ENCODE measurements at places on chromosomes 2 and 18.
A peak's percentile ranks its signal among the peaks of the same experiment; 100 is the strongest.

GRCh38 chr2:11147263-11147662 lies 8.0 kb upstream of the SLC66A3 start:
- DNase-seq, result no peak

DNA sequence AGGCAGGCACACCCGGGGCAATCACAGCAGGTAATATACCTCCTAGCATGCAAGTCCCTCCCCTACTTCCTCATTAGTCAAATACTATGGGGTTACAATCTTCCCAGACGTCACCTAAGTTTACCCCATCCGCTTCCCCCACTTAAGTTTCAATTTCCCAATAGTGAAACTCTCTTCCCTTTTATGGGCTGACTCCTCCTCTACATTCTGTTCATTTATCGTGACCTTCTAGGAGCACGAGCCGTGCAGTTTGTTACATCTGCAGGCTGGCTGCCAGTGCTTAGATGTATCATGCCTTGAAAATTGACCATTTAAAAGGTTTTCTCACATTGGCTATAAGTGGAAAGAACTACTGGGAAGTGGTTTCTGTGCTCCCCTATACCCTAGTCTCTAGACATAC lies 1357.8 kb upstream of the CRIM1 start:
- no peak for DNase-seq

GRCh38 chr18:80181642-80182461 lies 65.5 kb downstream of the PARD6G start:
- DNase-seq, result no peak

DNA sequence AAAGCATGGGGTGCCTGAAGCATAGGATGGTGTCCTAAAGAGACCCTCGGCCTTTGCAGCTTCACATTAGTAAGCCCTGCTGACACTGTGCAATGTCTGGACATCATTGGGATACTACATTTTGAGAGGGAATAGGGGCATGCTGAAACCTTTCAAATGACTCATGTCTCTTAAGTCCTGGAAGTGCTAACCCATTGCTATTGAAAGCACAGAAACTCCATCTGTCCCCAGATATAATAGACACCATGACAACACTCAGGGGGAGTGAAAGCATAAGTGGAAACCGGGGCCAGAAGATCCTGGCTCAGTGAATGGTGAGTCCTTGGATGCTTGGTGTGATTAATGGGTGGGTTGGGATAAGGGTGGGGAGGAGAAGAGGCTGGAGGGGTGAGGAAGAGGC lies 595.5 kb upstream of the ID2 start:
- DNase-seq, result no peak

DNA sequence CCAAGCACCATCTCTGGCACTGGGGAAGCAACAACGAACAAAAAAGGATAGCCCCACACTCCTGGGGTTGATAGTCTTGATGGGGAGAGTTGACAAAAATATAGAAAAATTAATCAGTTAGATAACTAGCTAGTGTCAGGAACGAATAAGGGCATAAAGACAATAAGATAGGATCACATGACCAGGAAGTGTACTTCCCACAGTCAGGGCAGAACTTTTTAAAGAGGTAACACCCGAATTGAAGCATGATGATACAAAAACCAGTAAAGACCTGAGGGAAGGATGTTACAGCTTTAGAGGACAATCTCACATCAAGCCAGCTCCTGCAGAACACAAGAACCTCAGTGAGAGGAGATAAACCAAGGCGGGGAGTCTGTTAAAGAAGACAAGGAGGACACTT lies 295.4 kb upstream of the CRIM1 start:
- DNase-seq, result no peak

DNA sequence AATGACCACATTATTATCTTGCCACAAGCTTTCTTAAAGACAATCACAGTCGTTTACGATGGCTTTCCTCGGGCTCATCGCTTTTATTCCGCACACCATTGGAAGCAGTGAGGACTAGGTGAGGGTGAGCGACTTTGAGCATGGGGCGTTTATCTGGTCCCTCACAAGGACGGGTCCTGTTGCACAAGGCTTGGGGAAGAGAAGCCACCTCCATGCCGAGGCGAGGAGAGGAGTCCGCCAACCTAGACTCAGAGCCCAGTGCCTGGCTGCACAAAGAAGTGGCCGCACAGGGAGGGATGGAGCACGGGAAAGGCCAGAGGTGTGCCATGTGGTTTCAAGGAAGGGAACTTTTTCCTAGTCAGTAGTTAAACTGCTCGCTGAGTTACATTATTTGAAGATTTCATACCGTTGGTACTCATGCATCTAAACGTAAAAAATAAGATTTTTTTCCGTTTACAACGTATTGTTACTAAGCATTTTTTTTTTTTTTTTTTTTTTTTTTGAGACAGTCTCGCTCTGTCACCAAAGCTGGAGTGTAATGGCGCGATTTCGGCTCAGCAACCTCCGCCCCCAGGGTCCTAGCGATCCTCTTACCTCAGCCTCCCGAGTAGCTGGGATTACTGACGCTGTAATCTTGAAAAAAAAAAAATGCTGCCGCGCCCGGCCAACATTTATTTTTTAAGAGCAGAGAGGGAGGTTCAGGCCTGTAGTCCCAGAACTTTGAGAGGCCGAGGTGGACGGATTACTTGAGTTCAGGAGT lies 849 bp upstream of the CYP27C1 start:
- DNase-seq, result no peak

DNA sequence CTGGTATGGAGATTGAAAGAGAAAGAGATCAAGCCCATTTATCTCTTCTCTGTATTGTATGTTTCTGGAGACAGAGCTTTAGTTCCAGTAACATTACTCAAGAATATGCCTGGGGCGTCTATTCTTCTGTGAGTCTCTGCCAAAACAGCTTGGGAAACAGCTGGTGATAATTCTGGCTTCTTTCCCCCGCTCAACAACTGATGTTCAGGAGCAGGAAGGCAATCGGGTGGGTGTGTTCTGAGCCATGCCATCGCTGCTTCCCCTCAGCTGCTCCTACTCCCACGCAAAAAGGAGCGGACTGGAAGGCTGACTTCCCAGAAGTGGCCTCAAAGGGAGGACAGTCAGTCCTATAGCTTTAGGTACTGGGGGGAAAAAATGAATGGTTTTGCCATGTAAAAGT lies 695.1 kb downstream of the PLCL1 start:
- DNase-seq, result peak; percentile 39

- no peak for DNase-seq
Measured at GRCh38 chr18:25621682-25622081, 269.7 kb upstream of the ZNF521 start.

- DNase-seq, result no peak
Measured at GRCh38 chr2:152550386-152550785, 166.9 kb downstream of the PRPF40A start.

- no peak for DNase-seq
Measured at GRCh38 chr2:196165016-196165415, 6.4 kb downstream of the STK17B start.

DNA sequence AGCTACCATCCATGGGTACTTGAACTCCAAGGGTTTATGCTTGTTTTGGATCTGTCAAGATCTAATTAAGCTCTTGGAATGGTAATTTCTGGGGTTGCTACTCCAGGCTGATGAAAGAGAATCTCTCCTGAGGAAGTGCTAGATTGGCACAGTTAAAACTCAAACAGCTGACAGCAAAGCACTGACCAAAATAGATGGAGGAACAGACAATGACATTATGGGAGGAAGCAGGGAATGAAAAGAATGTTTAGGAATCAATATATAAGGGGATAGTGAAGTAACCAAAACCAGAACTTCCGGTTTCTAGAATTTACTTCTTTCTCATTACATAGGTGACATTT lies 6.3 kb downstream of the THUMPD2 start:
- DNase-seq, result no peak

- DNase-seq, result no peak
Measured at GRCh38 chr2:227402959-227403358, 15.2 kb upstream of the SCYGR1 start.

GRCh38 chr2:155690785-155691184 lies 641.7 kb downstream of the NR4A2 start:
- DNase-seq, result no peak

DNA sequence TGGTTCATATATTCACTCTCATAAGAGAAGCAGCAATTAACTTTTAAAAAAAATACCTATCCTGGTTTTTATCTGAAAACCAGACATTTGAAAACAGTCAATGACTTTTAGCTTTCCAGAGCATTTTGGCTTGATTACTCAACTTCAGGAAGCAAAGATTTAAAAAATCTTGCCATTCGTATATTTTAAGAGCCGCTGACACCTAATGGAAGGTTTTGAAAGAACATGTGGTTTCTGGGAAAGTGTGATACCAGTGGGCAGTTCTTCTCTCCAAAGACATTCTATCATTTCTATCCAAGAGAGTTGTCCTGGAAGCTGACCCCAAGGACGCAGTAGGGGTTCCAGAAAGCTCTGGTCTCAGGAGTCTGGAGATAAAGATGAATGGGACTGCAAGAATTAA lies 234.7 kb downstream of the TTC32 start:
- no peak for DNase-seq

- DNase-seq, result no peak
Measured at GRCh38 chr2:241759067-241759807, 17.4 kb upstream of the GAL3ST2 start.

GRCh38 chr2:204081487-204082425 lies 145.2 kb downstream of the ICOS start:
- DNase-seq, result no peak

DNA sequence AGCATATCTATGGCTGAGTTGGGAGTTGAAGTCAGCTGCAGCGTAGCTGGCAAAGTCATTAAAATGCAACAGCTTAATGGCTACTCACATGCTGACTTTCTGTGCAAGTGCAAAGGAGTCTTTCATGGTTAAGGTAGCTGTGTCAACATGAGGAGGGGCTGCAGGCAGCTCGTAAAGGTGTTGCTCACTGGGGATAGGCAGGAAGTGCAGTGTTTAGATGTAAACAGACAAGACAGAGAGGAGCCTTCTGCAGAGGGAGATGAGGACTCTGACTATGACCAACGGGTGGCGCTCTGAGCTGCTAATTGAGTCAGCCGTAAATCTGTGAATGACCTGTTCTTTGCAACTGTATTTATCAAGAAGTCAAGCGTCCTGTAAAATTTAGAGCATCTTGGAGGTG lies 22.3 kb upstream of the CAVIN2 start:
- DNase-seq, result no peak

DNA sequence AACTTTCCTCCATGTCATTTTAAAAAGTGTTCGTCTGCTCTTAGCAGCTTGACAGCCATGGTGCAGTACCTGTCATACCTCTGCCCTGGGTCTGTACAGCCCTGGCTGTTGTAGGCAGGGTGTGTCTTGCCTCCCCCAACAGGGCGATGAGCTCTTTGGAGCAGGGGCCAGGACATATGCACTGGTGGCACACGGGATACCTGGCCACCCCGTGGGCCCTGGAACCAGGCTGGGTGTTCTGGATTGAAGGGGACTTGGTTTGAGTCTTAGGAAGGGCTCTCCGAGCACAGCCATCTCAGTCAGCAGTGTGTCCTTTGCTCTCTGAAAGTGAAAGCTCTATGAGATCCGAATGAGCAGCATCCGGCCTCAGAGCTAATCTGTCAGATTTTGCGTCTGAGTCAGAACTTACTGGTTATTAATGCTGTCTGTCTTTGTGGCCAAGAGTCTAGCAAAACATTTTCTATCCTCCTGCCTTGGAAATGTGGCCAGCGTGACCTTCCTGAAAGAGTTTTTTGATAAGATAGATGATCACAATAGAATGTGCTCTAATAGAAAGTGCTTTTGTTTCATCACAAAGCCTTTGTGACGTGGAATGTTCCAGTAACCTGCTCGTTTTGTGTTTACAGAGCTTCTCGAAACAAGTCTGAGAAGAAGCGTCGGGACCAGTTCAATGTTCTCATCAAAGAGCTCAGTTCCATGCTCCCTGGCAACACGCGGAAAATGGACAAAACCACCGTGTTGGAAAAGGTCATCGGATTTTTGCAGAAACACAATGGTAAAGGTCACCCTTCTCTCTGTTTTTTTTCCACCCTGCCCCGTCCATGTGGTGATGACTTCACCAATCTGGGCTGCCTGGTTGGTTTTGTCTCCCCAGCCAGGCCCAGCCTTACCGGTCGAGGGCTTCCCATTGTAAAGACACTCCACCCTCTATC lies 77.3 kb upstream of the RPL31 start:
- no peak for DNase-seq

GRCh38 chr2:14619441-14619840 lies 13.1 kb upstream of the LRATD1 start:
- no peak for DNase-seq

GRCh38 chr2:42930025-42930581 lies 137.7 kb upstream of the HAAO start:
- no peak for DNase-seq

- DNase-seq, result no peak
Measured at GRCh38 chr2:107809835-107810234, 16.9 kb upstream of the RGPD4 start.

- peak; percentile 8 for DNase-seq
Measured at GRCh38 chr2:14632133-14632936, at the start of gene LRATD1. LRATD1 (plus strand) TSS chr2:14632717; CDS start chr2:14633980, 1,263 bp downstream.

GRCh38 chr18:53991805-53992204 lies 232.7 kb downstream of the MBD2 start:
- DNase-seq, result peak; percentile 9

DNA sequence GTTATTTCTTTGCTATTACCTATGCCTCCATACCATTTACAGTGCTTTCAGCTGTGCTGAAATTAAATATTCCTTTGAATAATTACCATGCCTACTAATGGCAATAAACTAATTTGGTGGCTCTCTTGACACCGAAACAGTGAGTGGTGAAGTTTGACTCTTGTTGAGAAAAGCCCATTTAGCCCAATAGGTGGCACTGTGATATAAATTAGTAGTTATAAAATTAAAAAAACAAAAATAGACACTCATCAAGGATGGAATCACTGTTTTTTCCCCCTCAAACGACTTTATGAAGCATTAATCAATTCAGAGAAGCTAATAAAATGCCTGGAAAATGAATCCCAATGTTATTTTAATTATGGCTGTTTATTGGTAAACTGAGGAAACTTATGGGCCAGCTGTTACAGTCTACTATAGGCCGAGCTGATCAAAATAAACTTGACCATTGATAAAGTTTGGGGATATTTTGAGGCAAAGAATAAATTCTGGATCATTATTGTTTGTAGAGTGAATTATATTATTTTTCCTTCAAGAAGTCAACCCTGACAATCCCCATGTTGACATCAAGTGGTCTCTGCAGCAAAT lies 339.6 kb downstream of the TRIB2 start:
- DNase-seq, result no peak

GRCh38 chr2:54271189-54271588 lies 15.2 kb upstream of the TSPYL6 start:
- no peak for DNase-seq

DNA sequence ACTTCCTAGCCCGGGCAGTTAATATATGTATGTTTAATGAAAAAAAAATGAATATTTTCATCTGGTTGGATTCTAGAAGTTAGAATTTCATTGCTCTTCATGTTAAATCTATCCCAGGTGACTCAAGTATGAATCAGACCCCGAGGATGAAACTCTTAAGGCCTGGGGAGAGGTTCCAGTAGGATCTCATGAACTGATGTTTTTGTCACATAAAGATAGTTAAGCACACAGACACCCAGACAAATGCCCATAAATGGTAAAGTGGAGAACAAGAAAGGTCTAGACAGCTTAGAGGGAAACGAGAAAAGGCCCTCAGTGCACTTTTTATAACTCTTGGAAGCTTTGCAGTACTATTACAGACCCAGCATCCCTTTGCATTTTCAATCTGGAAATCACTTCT lies 114.1 kb downstream of the RIF1 start:
- DNase-seq, result no peak

- DNase-seq, result no peak
Measured at GRCh38 chr2:231672617-231673347, 35.5 kb upstream of the PTMA start.
